ENCODE measurements at places on chromosomes 12 and 14. TPM values are rescaled to one million over a fixed set of nuclear protein-coding genes. Genes with fewer than 3 reads are reported as not detected.

Gene SCYL2
- total RNA-seq = 55.1 TPM

Gene KRT83
- total RNA-seq = not detected

- no peak for DNase-seq
These were observed 48.8 kb downstream of the KCNJ8 start for GRCh38 chr12:21725731-21726130.

DNA sequence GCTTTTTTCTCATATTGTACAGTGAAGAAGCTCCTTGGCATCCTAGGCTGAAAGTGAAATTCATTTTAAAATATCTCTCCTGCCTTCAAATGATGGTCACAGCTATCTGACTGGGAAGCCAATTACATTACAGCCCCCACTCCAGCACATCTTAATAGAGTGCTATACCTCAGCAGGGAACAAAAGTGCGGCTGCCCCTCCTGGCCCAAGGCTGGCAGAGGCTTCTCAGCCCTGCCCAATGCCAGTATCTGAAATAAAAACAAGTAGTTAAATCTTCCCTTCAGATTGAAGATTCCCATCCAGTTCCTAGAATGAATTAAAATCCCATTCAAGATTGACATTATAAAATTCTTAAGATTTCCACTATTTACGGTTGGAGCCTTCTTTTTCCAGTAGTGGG lies 54.9 kb upstream of the GNG2 start:
- no peak for DNase-seq

- no peak for DNase-seq
These were observed 27.2 kb upstream of the KCNJ8 start for GRCh38 chr12:21801522-21802288.

GRCh38 chr12:92615086-92615485 lies 87.7 kb upstream of the PLEKHG7 start:
- DNase-seq = no peak

- no peak for DNase-seq
These were observed 32.7 kb downstream of the DIP2B start for GRCh38 chr12:50537538-50537919.

Gene TAS2R14
- total RNA-seq = 3.5 TPM

Gene RBP5
- 5.1 TPM for total RNA-seq

- no peak for DNase-seq
These were observed 476.6 kb downstream of the RMST start for GRCh38 chr12:97939156-97939555.

GRCh38 chr12:45350861-45351260 lies 135.0 kb downstream of the ANO6 start:
- DNase-seq = no peak

DNA sequence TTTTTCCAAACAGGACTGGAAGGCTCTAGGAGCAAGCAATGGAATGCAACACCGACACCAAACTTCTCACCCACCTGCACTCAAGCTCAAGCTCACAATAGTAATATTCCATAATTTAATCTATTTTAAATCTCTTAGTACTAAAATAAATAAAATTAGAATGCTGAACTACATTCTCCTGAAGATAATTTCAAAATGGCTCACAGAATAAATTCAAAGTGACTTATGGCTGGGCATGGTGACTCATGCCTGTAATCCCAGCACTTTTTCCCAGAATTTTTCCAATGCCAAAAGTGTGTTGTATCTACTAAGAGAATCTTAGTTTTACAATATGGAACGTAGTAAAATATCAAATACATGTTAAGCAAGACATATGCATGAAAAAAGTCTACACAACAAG lies 31.5 kb downstream of the DUSP16 start:
- no peak for DNase-seq

DNA sequence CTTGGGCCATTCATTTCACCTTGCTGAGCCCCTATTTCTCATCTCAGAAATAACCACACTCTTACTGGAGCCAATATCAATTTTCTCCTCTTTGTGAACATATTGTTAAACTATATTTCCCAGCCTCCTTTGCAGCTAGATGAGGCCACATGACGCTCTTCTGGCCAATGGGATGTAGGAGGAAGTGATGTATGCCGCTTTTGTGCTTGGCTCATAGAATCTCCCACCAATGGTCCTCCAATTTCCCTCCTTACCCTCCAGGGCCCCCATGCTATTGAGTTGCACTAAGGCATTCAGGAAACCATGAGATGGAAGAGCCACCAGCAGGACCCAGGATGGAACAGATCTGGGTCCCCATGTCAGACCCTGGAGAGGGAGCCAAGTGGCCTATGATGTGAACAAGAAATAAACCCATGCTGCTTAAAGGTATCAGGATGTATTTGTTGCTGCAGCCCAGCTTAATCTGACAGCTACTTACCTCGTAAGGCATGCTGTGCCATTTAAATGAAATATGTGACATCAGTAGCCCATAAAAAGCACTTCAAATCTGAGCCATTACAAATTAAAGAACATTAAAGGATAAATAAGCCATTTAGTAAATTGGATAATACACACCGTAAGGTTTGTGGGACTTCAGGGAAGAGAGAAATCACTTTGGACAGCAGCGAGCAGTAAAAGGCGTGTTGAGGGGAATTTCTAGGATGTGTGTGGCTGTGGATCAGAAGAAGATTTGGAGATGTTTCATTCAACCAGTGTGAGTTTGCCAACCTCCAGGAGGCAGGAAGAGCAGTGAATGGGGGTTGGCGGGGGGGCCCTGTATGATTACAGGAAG lies 24.4 kb upstream of the BDKRB2 start:
- no peak for DNase-seq

DNA sequence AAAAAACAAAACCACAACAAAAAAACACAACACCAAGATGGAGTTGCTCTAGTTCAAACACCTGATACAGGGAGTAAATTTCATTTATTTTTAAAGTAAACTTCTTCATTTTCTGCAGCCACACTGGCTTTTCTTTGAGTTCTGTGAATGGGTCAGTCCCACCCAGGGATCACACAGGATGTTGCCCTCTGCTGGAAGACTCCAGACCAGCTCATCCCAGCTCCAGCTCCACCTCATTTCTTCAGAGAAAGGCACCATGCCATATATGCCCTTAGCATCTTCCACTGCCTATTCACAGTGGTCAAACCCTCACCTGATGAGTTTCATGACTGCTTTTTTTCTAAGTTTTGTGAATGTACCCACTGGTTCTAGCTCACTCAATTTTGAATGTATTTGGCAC lies 8.0 kb downstream of the GLIPR1 start:
- no peak for DNase-seq

Gene SCN8A
- total RNA-seq = 0.65 TPM

DNA sequence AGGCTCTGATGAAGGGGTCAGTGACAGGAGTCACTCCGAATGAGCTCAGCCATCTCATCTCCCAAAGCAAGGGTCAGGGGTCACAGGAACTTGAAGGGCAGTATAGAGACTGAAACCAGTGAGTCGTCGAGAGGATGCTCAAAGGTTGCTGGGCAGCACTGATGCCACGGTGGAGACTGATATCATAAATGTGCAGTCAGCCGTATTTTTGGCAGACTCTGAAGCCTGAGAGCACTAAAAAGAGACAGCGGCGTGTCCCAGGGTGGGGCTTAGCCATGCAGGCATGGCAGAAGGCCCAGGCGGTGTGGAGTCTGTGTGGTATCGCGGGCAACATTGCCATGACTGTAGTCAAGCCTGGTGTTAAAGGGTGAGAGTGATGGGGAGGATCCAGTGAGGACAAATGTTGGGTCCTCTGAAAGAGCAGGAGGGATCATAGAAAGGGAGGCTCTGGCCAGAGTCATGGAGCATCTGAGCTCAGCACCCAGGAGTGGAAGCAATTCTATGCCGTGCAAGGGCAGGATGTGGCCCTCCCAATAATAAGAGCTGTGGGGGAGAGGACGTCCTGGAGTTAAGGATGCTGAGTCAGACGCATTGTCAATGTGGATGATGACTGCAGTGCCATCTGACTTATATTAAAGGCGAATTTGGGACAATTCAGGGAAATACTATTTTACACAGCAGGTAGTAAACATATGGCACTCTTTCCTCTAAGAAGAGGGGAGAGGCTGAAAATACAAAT lies 241.2 kb upstream of the FKBP4 start:
- DNase-seq = no peak

DNA sequence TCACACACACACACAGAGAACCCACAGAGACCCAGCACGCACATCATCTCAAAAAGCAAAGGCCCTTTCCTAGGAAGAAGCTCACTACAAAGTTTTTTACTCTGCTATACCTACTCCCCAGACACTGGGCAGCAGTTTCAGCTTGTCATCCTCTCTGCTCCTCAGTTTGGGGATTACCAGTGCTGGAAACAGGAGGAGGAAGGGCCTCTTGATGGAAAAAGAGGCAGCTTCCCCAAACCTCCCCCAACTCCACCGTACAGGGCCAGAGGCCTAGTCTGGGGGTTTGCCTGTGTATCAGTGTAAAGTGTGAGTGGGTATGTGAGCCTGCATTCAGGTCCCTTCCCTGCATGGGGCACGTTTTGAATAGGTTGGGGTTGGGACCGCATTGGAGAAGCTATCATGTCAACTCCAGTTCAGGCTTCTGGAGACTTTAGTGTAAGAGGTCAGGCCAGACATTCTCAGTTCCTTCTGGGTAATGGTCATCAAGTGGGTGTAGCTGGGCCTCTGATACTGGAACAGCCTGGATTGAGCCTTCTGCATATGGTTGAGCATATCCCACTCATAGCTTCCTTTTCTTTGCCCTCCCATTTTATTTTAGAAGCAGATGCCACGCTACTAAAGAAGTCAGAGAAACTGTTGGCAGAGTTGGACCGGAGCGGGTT lies 1.2 kb downstream of the REM2 start:
- DNase-seq = no peak

DNA sequence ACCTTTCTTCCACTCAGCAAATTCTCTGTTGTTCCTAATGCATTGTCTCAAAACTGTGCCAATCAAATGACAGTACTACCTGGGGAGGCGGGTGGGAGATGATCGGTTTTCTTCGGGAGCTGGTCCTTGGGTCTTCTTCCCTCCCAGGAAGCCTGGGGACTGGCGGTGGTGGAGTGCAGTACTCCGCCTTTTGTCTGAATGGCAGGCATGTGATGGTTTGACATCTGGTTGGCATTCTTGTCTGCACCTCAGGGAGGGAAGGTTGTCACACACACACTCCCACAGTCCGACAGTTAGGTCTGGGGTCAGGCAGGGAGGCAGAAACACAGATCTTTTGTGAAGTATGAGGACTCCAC lies 114.8 kb downstream of the SNAPC1 start:
- DNase-seq = no peak

DNA sequence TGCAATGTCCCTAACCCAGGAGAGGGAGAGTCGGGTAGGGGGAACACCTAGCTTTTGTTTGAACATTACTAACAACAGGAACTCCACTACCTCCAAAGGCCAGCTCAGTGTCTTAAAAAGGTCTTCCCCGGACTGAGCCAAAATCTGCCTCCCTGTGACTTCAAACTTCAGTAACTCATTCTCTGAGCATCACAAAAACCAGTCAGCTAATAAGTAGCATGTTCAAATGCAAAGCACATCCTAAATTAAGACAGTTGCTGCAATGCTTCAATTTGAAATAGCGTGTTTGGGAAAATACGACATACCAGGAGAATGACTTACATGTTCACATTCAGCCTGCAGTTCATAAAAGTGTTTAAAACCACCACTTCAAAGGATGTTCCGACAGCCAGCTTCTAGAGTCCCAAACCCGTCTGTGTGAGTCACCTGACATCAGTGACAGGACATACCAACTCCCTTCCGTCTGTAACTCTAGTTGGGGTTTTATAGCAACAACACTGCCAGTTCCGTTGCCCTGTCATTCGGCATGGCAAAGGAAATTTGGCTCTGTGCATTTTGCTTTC lies 13.0 kb downstream of the ZFP36L1 start:
- DNase-seq = peak; percentile 41

Gene INHBC
- not detected for total RNA-seq

Gene SMIM41
- total RNA-seq = not detected

All from posterior vena cava (tissue), 2 donors.